Iris pigment epithelial cell (primary cell): ENCODE measurements at places on chromosomes 13 and 19.

DNA sequence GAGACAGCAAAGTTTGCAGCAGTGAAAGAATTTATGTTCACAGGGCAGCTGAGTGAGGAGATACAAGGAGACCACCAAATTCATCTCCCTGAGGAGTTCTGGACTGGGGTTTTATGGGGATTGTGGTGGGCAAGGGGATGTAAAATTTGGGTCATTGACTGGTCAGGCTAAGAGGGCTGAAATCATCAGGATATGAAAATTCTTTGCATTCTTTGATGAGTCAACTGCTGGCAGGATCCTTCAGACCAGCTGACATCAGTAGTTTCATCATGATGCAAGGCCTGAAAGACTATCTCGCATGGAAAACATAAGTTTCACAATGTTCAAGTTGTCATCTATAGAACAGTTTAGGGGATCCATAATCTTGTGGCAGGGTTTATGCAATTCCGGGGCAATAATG is 869.5 kb upstream of the PCDH9 start:
- peak; percentile 91 for DNase-seq

DNA sequence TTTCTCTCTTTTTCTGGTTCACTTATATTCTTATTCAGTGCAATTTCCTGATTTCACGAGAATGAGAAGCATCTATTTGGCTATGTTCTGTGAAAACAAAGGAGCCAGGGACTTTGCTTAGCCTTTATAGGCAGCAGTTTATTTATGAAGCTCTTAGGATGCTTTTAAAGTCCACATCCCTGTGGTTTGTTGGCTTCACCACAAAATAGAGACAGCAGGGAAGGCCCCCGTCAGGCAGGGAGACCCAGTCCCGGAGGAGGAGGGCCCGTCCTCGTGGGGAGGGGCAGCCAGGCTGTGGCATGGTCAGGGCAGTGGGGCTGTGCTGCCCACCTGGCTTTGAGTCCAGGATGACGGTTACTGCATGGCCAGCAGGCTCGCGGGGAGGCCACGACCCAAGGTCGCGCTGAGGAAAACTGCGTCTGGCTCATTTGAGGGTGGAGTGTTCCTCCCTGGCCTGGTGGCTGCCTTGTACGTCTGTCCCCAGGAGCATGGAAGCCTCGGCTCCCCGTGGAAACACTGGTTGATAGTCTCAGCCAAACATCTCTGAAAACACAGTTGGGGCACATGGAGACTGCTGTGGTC is 92.7 kb downstream of the ATP11A start:
- DNase-seq, result no peak

DNA sequence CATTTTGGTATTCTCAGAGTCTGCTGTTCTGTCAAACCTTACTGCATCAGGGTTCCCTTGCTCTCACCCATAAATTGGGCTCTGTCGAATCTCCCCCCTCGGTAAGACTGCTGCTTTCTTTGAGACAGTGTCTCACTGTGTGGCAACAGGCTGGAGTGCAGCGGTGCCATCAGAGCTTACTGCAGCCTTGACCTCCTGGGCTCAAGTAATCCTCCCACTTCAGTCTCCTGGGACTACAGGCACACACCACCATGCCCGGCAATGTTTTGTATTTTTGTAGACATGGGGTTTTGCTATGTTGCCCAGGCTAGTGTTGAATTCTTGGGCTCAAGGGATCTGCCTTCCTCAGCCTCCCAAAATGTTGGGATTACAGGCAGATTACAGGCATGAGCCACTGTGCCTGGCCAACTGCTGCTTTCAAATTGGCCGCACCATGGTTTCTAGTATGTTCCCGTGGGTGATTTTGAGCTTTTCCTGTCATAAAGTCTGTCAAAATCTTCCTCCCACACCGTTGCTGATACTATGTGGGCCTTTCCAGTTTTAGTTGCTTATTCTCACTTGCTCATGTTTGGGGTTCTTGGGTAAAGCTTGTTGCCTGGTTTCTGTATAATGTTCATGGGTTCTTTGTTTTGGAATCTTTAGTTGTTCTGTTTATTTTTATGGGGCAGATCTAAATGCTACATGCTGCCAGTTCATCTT is 10.6 kb downstream of the RFC3 start:
- no peak for DNase-seq

DNA sequence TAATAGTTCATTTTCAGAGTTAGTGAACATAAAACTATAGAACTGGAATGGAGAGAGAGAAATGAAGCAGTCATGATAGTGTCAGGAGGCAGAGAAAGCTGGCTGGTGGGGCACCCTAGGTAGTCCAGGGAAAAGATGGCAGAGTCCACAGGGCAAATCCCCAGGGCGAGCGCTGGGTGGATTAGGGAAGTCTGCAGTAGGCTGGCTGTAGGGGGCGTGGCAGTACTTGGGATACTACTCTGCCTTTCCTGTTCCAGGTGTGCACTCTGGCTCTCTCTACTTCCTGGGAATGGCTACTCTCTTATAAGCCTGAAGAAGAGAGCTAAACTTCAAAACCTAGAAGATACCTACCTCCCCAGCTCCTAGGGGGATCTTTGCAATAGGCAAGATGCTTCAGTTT is 232.9 kb upstream of the SLC10A2 start:
- no peak for DNase-seq

GRCh38 chr19:38635483-38636399 is 11.7 kb upstream of the ACTN4 start:
- no peak for DNase-seq

- no peak for DNase-seq
These were observed 136.1 kb downstream of the ZDHHC20 start for GRCh38 chr13:21322988-21323387.

DNA sequence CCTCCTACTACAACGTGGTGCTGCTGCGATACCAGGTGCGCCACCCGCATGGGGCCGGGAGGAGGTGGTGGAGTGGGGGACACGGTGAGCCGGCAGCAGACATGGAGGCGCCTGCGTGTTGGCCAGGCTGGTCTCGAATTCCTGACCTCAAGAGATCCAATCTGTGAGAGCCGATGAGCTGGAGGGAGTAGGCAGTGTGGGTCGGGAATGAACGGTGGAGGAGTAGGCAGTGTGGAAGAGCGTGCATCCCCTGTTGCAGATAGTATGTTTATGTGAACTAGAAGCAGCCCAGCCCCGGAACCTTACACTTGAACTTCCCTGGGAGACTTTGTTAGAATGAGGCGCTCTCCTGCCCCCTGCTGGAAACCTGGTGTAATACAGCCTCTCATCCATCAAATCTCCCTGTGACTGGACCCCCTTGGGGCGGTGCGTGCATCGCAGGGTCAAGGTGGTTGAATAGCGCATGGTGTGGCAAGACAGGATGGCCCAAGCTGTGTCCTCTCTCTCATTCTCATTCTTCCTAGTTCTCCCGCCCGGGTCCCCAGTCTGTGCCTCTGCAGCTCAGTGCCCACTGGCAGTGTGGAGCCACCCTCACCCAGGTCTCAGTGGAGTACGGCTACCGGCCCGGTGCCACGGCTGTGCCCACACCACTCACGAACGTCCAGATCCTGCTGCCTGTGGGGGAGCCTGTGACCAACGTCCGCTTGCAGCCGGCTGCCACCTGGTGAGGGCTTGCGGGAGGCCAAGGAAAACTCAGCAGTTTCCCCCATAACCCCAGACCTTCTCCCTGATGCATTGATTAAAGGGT is 10.5 kb upstream of the B3GNT3 start:
- peak; percentile 57 for DNase-seq

- peak; percentile 16 for DNase-seq
These were observed 77.3 kb upstream of the SIAH3 start for GRCh38 chr13:45928843-45929242.

DNA sequence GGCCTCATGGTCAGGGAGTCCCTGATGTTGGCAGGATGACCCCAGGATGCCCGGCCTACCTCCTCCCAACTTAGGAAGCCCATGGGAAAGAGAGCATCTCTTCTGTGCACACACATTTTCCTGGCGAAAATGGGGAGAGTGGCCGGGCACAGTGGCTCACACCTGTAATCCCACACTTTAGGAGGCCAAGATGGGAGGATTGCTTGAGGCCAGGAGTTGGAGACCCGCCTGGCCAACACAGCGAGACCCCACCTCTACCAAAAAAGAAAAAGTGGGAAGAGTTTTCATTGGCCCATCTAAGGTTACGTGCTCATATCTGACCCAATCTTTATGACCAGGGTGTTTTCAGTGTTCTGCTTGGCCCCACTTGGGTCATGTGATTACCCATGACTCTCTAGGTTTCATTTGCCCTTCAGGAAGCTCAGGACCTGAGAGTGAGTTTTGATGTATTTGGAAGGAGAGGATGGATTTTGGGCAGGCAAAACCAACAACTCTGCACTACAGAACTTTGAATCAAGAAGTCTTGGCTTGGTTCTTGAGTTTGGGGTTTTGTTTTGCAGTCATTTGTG is 33.6 kb upstream of the SHKBP1 start:
- DNase-seq, result no peak

DNA sequence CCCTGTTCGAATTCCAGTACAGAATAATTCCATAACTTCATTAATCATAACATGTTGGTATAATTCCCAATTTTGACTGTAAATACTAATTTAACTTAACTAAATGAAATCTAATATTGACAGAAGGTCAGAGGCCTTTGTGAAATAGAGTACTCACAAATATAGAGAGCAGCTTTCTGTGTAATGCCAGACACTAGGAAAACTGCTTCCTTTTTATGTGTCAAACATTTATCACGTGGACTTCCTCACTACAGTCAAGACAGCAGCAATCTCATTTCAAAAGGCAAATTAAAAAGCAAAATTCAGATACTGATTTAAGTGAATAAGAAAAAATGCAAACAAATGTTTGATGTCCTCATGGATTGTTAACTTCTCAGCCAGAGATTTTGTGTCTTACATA is 13.1 kb downstream of the ITM2B start:
- no peak for DNase-seq

DNA sequence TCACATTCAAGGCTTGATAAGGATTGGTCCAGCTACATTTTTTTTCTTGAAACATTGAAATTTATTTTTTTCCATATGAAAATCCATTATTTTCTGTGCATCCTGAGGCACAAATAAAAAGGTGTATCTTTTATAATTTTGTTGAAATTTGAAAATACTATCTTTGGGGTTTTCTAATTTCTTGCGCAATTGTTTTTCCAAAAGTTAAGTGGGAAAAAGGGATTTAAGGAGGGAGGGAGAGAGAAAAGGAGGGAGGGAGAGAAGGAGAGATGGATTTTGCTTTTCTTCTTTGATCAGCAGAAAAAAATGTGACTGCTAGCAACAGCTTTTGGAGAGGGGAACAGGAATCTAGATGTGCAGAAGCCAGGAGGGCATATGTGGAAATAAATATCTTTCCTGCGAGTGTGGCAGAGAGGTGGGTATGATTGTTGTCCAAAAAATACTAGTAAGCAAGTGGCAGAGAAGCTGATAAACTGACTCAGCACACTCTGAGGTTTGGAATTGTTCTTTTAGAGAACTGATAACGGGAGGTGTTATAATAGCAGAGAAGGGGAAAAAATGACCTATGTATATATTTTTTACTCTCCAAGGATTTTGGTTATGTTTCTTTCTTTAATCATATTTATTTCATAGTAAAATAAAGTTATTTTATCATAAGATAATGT is 61.2 kb upstream of the EDNRB start:
- no peak for DNase-seq

DNA sequence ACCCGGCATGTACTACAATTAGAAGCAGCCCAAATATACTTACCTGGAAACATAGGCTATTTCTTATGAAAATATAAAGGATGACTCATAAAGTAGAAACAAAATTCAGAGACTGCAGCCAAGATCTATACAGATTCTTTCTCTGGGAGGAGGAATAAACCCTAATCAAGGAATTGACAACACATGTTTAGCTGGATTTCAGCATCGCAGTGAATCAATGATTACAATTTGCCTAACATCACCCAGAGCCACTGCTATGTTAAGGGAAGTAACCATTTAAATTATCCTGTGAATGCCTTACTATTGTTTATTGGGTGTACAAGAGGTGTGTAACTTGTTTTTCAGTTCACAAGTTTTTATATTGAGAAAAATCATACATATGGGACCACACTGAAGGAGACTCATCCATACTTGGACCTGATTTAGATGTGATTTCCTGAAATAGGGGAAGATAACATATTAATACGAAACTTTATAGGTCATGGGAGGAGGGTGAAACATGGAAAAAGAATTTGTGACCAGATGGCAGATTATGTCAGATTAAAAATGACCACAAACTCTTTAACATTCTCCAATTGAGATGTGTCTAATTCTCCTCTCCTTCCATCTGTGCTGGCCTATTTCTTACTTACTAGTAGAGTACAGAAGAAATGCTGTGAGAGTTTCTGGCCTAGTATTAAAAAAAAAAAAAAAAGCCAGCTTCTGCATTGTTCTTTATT is 1168.4 kb downstream of the SLITRK1 start:
- peak; percentile 82 for DNase-seq
